ENCODE measurements at places on chromosomes 1 and 21. TPM values are rescaled to one million over a fixed set of nuclear protein-coding genes. Genes with fewer than 3 reads are reported as not detected.
A peak's percentile ranks its signal among the peaks of the same experiment; 100 is the strongest.

The TCHHL1 gene
- total RNA-seq, result not detected

The SPRR4 gene
- not detected for total RNA-seq

The VCAM1 gene
- 9.8 TPM for total RNA-seq

The LRRN2 gene
- total RNA-seq, result 6.5 TPM

The OLFM3 gene
- not detected for total RNA-seq

The NTMT2 gene
- total RNA-seq, result not detected

DNA sequence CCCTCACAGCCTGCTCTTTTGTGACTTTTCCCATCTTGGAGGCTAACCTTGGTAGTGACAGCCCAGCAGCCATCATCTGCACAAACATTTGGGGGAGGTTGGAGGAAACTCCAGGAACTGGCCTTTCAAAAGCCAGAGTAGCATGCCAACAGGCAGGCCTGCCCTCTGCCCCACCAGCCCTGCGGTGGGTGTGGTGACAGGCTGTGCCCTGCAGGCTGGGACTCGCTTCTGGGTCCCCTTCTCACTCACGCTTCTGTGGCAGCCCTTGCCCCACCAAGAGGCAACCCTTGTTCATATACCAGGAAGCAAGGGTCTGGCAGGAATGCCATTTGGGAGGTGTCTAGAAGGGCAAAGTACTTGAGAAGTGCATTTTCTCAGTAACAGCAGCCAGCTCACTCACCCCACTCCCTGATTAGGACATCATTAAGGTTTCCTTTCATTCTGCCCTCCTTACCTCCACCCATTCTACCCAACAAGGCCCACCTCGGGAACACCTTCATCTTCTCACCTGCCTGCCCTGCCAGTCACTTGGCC lies 20.8 kb upstream of the FAM3B start:
- DNase-seq, result no peak
- H3K27me3 ChIP-seq, result no peaks in the 10 kb centered on the region
- no peaks in the 10 kb centered on the region for H3K4me1 ChIP-seq
- H3K36me3 ChIP-seq, result no peaks in the 10 kb centered on the region

DNA sequence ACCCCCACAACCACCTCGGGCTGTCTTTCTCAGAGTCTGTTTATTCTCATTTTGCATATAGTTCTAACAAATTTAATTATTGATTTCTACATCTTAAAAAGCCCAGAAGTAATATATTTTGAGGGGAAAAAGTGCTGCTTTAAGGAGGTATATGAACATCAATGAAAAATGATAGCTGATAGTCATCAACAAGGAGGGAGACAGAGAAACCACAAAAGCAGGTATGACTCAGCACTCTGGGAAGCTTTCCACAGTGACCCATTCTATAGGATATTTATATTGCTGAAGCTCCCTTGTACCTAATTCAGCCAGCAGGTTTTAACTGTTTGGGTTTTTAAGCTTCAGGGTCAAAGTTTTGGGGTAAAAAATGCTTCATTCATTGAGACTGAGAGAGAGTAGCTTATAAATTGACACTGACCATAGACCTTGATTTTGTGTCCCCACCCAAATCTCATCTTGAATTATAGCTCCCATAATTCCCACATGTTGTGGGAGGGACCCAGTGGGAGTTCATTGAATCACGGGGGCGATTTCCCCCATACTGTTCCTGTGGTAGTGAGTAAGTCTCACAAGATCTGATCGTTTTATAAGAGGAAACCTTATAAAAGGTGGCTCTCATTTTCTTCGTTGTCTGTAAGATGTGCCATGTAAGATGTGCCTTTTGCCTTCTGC lies 27.4 kb downstream of the VANGL1 start:
- peaks cover 9% of the 10 kb centered on the region for H3K4me1 ChIP-seq
- no peak for DNase-seq
- no peaks in the 10 kb centered on the region for H3K27me3 ChIP-seq
- no peak overlapping the region for H3K27ac ChIP-seq
- H3K36me3 ChIP-seq, result peaks cover 15% of the 10 kb centered on the region

GRCh38 chr1:210288116-210288515 lies 40.6 kb upstream of the HHAT start:
- no peaks in the 10 kb centered on the region for H3K27me3 ChIP-seq
- no peaks in the 10 kb centered on the region for H3K36me3 ChIP-seq
- no peaks in the 10 kb centered on the region for H3K4me1 ChIP-seq
- H3K27ac ChIP-seq, result no peak overlapping the region
- no peak for DNase-seq

DNA sequence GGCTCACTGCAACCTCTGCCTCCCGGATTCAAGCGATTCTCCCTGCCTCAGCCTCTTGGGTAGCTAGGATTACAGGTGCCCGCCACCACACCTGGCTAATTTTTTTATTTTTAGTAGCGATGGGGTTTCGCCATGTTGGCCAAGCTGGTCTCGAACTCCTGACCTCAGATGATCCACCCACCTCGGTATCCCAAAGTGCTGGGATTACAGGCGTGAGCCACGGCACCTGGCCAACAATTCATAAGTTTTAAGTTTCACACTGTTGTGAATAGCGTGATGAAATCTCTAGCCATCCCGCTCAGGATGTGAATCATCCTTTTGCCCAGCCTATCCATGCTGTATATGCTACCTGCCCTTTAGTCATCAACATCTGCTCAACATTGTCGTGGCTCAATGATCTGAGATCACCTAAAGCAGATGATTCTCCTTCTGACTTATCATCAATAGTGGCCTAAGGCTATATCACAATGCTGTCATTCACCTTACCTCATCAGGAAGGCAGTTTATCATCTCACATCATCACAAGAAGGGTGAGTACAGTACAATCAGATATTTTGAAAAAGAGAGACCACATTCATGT lies 2.6 kb downstream of the PFDN2 start:
- peaks cover 26% of the 10 kb centered on the region for H3K4me1 ChIP-seq
- H3K36me3 ChIP-seq, result peaks cover 5% of the 10 kb centered on the region
- no peaks in the 10 kb centered on the region for H3K27me3 ChIP-seq
- no peak for DNase-seq
- H3K4me3 ChIP-seq, result no peak overlapping the region

DNA sequence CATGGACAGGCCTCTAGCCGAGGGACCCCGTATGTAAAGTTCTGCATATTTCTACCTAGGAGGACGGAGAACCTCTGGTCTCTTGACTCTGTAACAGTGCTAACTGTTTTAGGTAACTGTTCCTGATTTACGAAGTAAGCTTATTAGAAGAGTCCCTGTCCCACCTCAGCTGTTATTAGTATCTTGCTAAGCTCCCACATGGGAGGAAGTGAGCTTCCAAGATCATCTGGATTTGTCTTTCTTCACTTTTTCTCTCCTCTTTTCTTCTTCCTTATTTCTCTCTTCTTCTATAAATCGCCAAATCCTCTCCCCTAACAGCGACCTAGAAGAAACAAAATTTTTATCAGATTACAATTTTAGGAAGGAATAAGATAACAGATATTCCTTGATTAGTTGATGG lies 4.4 kb downstream of the CD53 start:
- no peaks in the 10 kb centered on the region for H3K27me3 ChIP-seq
- H3K36me3 ChIP-seq, result no peaks in the 10 kb centered on the region
- H3K4me3 ChIP-seq, result no peak overlapping the region
- no peak for DNase-seq
- H3K4me1 ChIP-seq, result no peaks in the 10 kb centered on the region

- DNase-seq, result no peak
- no peak overlapping the region for H3K27ac ChIP-seq
- no peak overlapping the region for H3K4me3 ChIP-seq
Measured at GRCh38 chr21:37398697-37399096, 32.1 kb downstream of the DYRK1A start.

DNA sequence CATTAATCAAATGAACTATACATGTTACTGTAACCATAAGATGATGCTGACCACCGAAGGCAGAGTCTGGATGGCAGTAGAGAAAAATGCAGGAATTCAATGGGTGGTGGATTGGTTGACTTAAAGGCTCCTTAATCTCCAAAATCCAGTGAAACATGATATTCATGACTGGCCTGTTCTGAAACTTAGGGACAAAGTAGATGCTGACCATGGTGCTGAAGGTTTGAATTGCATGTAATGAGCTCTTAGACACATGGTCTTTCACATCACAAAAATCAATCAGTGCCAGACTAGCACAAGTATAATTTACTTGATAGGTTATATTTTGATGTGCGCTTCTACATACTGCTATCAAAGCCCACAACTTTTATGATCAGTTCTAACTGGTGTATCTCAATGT lies 30.9 kb upstream of the NTMT2 start:
- DNase-seq, result no peak
- H3K4me1 ChIP-seq, result no peaks in the 10 kb centered on the region
- no peaks in the 10 kb centered on the region for H3K36me3 ChIP-seq
- H3K27ac ChIP-seq, result no peak overlapping the region
- no peak overlapping the region for H3K4me3 ChIP-seq

- H3K27ac ChIP-seq, result no peak overlapping the region
- DNase-seq, result no peak
- H3K27me3 ChIP-seq, result no peaks in the 10 kb centered on the region
- no peaks in the 10 kb centered on the region for H3K4me1 ChIP-seq
- H3K4me3 ChIP-seq, result no peak overlapping the region
Measured at GRCh38 chr1:51093581-51093980, 8.4 kb upstream of the C1orf185 start.

DNA sequence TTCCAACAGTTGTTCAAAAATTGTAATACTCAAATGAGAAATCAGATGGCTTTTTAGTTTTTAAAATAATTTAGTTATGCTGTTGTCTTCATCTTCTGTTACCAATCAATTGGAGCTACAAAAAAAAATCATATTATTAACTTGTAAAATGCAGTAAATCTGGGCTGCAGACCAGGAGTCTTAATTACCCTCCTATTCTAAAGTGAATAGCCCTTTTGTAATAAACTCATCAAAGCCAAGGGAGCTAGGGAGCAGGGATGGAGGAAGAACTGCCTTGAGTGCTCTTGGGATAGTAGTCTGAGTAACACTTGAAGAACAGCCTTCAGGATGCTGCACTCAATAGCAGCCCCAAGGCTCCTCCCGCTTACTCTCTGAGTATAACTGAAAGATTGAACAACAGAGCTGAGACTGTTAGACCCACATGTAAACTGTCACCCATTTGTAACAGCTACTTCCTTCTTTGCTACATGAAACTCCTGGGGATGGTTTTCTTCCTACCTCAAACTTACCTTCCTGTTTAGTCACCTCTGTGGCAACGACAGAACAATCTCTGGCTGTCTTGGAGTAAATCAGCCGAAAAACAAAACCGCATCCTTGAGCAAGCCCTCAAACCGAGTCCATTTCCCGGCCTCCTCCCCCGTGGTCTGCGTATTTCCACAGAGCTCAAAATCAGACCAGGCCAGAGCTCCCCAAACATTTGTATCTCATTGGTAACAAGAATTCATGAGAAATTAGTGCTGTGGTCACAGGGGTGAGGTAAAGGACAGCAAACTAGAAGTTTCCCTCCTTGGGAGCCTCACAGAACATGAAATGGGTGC lies 55.9 kb downstream of the CD58 start:
- no peak overlapping the region for H3K4me3 ChIP-seq
- no peak overlapping the region for H3K27ac ChIP-seq
- H3K27me3 ChIP-seq, result no peaks in the 10 kb centered on the region
- DNase-seq, result no peak

DNA sequence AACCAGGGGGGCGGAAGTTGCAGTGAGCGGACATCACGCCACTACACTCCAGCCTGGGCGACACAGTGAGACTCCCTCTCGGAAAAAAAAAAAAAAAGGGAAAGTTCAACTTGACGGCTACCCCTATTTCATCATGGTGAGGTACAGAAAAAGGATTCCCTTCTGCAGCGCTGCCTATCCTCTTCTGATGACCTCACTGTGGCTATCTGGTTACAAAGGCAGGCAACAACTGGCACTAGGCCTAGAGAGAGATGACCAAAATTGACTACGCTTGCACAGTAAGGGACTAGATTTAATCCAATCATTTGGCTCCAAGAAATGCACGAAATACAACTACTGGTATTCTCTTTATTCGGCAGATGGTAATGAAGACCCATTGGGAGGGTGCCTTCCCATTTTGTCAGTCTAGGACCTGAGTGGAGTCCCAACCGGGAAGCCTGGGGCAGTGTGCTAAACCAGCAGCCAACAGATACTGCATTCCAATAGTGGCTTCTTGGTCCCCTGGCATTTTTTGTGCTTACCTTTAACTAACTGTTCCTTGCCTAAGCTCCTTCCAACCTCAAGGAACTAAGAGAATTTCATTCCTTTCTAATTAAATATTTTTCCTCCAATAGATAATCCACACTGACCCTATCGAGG lies 36.6 kb downstream of the ITPKB start:
- no peak for DNase-seq
- peak overlapping the region; percentile 61 for H3K4me3 ChIP-seq
- no peaks in the 10 kb centered on the region for H3K27me3 ChIP-seq
- H3K27ac ChIP-seq, result peak overlapping the region; percentile 96
- peaks cover 8% of the 10 kb centered on the region for H3K4me1 ChIP-seq

DNA sequence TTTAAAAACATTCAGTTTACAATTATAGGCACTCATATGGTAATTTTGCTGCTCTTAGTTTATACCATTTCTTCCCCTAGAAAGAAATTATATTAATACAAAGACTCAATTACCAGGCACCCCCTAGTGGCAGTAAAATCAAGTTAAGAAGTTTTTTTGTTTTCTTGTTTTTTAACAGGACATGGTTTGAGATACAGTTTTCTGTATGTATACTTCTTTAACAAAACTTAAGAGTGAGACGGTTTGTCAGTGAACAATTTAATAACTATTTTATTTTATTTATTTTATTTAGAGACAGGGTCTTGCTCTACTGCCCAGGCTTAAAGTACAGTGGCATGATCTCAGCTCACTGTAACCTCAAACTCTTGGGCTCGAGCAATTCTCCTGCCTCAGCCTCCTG lies 224.6 kb downstream of the FAF1 start:
- DNase-seq, result no peak
- H3K27me3 ChIP-seq, result no peaks in the 10 kb centered on the region
- H3K4me3 ChIP-seq, result no peak overlapping the region
- H3K36me3 ChIP-seq, result peaks cover 4% of the 10 kb centered on the region
- no peak overlapping the region for H3K27ac ChIP-seq

GRCh38 chr1:60341274-60341673 lies 267.7 kb upstream of the C1orf87 start:
- DNase-seq, result no peak
- H3K4me3 ChIP-seq, result no peak overlapping the region
- no peaks in the 10 kb centered on the region for H3K27me3 ChIP-seq
- H3K4me1 ChIP-seq, result no peaks in the 10 kb centered on the region

DNA sequence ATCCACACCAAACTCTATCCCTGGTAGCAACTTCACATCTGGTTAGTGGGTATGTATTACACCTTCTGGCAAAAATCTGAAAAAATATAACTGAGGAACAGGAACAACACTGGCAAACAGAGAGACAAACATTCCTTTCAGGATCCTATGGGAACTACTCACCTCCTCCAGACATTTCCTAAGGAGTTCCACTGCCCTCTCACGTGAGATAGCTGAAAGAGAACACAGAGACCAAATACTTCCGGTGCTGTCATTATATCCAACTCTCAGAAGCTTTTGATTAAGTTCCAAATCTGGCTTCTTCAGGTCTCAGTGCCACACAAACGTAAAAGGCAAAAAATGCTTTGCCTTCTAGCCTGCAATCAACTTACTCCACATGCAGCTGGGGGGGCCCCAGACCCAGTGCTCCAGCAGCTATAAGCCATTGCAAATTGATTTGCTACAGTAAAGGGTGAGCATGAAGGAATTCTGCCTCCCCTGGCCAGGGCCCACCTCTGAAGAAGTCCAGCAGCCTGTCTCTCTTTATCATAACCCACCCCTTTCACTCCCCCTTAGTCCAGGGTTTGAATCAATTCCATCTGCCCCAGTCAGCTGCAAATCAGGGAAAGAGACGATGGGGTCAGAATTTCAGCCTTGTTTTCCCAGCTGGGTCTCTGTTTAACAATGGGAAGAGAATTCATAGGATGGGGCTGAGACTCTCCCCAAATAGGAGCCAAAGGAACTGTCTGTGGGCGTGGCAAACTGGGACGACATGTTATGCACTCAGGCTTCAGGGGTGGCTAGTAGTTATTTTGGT lies 32.2 kb downstream of the TFAP2E start:
- H3K27ac ChIP-seq, result no peak overlapping the region
- no peaks in the 10 kb centered on the region for H3K4me1 ChIP-seq
- H3K36me3 ChIP-seq, result peaks cover 46% of the 10 kb centered on the region
- no peaks in the 10 kb centered on the region for H3K27me3 ChIP-seq
